Stimulated activated CD4-positive, alpha-beta T cell treated with anti-CD3 and anti-CD28 coated beads, Interleukin-15, amount 100 ng/mL, for 1 hour (primary cell): ENCODE measurements at places on chromosomes 13 and 19.

DNA sequence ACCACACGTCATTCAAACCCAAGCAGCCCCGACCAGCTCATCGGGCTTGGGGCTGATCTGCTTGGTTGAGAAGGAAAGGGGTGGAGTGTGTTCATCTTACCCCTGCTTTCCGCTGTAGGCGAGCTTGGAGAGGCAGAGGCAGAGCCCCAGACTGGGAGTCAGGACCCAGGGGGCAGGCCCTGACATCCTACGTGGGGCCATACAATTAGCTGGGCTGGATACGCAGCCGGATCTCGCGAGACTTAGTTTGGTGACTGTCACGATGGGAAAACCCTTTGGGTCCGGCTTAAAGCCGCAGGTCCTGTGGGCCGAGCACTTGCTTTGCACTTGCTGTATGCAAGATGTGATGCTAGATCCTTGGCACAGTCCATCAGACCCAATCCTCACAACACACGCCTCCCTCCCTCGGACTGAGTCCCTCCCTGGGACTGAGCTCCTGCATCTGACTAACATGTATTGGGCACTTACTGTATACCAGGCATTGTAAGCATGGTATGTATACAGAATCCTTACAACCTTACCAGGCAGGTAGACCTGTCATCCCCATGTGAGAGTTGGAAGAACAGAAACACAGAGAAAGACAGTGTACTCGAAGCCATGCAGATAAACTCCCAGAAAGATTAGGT lies 3.7 kb downstream of the CEACAM16 start:
- no peak for DNase-seq

- no peak for DNase-seq
These were observed 26.5 kb upstream of the CASP14 start for GRCh38 chr19:15022752-15023151.

DNA sequence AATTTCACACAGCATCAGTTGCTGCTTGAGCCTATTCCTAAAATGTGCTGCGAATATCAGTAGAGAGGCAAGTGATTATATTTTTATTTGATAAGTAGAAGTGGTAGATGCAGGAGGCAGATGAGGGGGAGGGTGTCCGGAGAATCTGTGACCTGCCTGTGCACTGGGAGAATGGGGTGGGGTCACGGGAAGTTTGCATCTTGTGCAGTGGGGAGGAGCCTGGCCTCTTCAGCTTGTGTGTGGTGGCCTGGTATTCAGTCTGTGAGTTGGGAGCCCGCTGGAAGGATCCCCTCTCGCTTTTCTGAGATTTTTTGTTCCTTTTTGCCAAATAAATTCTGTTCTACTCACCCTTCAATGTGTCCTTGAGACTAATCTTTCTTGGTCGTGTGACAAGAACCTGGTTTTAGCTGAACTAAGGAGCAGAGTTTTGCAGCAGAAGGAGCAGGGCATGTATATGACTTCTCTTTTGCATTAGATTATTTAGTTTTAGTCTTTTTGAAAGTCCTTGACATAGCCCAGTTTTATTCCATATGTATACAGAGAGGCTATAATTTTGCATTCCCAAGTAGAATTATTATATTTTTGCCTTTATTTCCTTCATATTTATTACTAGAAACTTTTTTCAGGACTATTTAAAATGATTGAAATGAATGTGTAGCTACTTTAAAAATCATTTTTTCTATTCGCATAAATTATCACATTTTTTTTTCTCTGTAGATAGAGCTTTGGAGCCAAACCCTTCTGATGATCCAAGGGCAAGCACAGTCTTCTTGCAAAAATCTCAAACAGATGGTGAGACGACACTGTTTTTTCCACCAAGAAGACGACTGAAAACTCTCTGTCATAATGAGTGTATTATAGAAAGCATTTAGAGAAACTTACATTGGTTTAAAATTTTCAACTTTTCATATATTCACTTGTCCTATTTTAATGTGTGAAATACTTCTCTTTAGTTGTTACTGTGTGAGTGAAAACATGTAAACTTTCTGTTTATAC lies 1257.2 kb downstream of the UQCRFS1 start:
- DNase-seq: no peak

DNA sequence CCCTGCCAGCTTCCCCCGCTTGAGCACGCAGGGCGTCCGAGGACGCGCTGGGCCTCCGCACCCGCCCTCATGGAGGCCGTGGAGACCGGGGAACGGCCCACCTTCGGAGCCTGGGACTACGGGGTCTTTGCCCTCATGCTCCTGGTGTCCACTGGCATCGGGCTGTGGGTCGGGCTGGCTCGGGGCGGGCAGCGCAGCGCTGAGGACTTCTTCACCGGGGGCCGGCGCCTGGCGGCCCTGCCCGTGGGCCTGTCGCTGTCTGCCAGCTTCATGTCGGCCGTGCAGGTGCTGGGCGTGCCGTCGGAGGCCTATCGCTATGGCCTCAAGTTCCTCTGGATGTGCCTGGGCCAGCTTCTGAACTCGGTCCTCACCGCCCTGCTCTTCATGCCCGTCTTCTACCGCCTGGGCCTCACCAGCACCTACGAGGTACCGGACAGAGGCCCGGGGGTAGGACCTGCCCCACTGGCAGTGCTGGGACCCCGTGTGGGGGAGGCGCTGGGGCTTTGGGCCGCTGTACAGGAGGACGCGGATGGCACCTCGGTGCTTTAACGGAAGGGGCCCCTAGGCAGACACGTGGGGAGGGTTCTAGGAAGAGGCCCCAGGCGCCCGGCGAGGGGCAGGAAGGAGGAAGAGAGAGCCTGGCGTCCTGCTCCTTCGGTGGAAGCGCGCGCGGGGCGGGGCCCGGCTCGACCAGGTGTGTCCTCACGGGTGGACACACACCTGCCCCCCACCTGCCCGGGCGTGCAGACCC lies 681 bp downstream of the SLC5A5 start:
- DNase-seq: no peak

DNA sequence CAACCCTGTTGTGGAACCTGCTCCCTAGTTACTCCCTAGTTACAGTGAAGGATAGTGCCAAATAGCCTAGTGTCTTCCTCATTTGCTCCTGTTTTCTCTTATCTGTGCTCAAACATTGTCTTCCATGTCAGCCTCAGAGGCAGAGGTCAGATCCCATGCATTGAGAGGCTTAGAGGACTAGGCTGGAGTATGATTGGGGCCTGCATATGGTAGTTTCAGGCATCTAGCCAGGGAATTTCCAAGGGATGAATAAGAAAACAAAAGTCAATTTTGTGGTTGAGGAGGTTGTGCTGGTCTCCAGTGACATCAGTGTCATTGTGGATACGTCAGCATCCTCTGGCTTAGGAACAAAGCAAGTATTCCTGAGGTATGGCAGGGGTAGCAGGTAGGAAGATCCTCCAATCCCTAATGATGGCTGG lies 9.4 kb downstream of the ZNF546 start:
- DNase-seq: no peak

DNA sequence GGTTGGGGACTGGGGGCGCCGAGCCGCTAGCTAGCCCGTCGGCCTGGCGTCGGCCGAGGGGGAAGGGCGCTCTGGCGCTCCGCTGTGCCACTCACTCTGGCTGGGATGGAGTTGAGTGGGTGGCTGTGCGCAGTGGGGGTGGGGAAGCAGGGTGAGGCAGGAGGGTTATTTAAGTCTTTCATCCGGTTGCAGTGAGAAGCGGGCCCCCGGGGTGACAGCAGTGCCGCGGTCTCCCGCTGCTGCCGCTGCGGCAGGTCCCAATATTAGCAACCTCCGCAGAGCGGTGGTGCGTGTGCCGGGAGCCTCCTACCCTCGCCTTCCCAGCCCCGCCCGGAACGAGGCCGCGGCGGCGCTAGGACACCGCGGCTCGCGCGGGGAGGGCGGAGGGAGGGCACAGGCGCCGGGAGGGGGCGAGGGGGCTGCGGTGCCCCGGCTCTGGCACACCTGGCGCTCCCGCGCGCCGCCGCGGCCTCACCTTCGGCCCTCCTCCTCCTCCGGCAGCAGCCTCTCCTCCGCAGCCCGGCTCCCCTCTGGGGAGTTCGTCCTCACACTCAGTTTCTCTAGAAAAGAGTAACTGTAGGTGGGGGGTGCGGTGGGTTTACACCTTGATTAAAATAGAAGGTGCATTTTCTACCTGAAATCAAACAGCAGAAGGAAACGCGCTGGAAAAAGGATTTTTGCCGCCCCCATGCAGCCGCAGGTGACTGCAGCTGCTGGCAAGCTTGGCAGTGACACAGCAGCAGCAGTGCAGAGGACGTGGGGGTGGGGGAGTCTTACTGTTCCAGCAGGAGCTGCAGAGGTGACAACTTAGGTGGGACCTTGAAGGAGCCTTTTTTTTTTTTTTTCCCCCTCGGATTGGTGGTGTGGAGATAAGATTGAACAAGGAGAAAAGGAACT lies 4.5 kb downstream of the FGF9 start:
- no peak for DNase-seq
